ENCODE measurements at places on chromosomes 12 and 14.

GRCh38 chr14:106315436-106315835 is 789.1 kb downstream of the TMEM121 start:
- no peak for DNase-seq

DNA sequence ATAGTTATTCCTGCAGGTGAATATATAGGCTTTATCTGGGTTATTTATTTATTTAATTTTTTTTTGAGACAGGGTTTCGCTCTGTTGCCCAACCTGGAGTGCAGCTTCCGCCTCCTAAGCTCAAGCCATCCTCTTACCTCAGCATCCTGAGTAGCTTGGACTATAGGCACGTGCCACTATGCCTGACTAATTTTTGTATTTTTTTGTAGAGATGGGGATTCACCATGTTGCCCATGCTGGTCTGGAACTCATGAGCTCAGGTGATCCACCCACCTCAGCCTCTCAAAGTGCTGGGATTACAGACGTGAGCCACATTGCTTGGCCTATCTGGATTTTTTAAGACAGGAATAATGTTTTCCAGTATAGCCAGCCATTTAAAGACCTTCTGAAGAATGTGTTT is 2.0 kb downstream of the RAN start:
- DNase-seq: no peak

DNA sequence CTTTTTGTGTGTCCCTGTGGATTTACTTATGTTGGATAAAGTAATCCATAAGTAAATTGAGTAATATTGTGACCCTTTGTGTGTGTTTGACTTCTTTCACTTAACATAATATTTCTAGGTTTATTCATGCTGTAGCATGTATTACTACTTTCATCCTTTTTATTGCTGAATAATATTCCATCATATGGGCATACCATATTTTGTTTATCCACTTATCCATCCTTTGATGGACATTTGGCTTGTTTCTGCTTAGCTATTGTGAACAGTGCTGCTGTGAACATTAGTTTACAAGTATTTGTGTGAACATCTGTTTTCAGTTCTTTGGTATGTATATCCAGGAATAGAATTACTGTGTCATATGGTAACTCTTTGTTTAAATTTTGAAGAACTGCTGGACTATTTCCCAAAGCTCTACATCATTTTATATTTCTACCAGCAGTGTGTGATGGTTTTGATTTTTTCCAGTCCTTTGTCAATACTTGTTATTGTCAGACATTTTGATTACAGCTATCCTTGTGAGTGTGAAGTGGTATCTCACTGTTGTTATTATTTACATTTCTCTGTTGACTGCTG is 25.2 kb downstream of the G2E3 start:
- DNase-seq: no peak

DNA sequence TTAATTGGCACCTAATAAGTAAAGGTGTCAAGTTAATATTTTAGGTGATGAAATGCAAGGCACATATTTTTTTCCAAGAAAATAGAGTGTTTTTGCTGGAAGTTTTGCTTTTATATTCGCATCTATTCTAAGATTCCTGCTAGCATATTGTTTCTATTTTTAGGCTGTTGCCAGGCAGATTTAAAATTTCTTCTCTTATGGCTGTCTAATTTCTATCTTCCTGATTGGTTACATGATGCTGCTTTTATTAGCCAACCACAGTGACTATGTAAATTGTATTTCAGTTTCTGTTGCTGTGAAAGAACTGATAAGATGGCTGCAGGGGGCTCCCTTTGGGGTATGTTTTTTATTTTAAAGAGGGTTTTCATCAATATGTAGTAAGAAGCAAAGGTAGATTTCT is 42.7 kb downstream of the ATF7IP start:
- peak; percentile 64 for DNase-seq

DNA sequence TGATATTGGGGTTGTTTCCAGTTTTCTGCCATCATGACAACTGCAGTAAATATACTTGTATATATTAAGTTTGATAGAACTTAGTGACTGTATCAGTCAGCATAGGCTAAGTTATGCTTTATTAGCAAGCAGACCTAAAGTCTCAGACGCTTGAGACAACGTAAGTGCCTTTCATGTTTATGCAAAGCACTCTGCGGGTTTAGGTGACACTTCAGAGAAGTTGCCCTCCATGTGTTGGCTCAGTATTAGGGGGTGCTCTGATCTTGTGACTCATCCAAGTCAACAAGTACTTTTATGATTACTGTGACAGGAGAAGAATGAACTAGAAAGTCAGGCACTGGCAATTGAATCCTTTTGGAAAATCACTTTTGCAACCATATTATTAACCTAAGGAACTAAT is 13.3 kb upstream of the OTOGL start:
- no peak for DNase-seq

- no peak for DNase-seq
Observed at GRCh38 chr14:105472486-105472991, 2.1 kb upstream of the CRIP2 start.

GRCh38 chr12:9130244-9130643 is 14.5 kb upstream of the A2M start:
- no peak for DNase-seq

GRCh38 chr12:125069616-125070015 is 4.4 kb downstream of the AACS start:
- DNase-seq: no peak

DNA sequence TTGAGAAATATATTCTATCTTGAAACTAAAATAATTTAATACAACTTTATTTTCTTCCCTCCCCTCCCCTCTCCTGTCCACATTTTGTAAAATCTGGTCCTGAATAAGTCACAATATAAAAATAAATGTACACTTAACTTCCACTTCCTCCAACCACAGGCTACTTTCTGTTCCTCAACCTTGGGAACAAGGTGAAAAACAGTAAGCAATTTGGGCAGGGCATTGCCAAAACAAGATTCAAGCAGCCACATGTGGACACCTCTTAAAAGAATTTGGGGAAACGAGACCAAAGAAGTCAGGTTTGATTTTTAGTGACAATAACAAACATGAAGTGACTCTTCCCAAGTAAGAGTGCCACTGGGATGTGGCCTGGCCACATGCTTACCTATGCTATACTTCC is 115.7 kb downstream of the PTPRQ start:
- no peak for DNase-seq

- peak; percentile 83 for DNase-seq
Observed at GRCh38 chr12:93025145-93026103, 96.3 kb upstream of the EEA1 start.

DNA sequence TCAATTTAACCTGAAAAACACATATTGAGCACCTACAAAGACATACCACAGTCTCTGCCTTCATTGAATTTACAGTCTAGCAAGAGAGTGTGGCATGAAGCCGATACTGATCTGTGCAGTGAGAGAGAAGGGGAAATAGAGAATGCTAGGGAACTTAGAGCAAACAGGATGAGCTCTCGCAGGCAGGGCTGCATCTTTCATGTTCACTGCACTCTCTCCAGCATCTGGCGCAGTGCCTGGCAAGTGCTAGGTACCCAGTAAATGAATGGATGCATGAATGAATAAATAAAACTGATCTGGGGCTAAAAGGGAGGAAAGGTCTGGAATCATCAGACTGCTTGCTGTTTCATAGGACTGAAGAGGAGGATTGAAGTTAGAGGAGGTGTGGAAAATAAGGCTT is 256.5 kb upstream of the NPAS3 start:
- DNase-seq: no peak

DNA sequence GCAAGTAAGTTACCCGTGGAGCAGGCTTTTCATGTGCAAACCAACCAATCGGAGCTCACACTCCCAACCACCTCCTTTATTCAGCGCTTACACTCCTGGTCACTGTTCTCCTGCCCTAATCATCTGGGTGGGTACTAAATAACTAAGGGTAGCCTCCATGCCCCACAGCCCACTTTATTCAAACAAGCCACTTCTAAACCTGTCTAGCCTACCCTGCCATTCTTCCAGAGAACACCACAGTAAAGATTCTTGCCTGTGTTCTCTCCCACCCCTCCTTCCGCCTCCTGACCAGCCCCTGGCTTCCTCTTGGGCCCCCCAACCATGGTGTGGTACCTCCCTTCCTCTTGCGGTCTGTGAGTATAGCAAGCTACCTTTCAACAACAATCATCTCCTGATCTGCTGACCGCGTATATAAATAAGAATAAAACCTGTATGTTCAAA is 581.9 kb downstream of the VRK1 start:
- no peak for DNase-seq

DNA sequence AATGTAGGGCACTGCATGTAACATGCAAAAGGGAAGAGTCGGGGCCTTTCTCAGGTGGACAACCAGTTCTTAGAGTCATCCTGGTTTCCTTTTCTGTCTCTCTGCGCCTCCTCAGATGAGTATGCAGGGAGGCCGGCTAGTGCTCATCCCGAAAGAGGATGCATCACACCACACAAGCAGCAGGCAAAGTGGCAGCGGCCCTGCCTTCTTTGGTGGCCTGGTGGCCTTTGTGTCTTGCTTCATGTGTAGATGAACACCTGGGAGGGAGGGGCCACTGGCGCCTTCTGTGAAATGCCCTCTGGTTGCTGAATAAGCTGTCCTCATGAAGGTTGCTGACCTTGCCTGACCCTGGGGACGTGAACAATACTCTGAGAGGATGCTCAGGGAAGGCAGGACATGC is 18.0 kb downstream of the SLC24A4 start:
- no peak for DNase-seq

- DNase-seq: peak; percentile 53
Observed at GRCh38 chr12:92769124-92769901, 66.5 kb downstream of the PLEKHG7 start.
